Renal cortex interstitium (tissue), 15 donors: ENCODE measurements at places on chromosomes 5 and 9.

DNA sequence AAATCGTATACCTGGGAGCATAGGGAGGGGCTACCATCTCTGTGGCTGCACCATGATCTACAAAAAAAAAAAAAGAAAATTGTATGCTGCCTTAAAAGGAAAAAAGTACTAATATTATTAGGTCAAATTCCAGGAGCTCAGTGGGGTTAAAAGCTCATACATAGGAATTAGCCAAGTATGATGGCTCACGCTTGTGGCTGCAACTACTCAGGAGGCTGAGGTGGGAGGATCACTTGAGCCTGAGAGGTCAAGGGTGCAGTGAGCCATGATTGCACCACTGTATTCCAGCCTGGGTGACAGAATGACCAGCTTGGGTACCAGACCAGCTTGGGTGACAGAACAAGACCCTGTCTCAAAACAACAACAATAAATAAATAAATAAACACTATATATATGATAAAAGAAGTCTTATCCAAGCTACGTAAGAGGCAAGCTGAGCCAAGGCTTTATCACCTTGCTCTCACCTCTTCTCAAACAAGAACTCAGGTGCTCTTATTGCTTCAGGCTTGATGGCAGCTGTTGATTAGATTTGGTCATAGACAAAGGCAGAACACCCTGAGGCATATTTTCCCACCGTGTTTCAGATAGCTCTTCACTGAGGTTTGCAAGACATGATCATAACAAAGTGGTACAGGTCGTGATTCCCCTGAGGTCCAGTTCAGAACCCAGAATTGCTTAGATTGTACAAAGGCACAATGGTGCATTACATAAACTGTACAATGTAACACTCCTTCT, 3.3 kb upstream of the FBXW11 start:
- DNase-seq: no peak

GRCh38 chr5:43161244-43161643, 30.8 kb upstream of the NIM1K start:
- DNase-seq: no peak

DNA sequence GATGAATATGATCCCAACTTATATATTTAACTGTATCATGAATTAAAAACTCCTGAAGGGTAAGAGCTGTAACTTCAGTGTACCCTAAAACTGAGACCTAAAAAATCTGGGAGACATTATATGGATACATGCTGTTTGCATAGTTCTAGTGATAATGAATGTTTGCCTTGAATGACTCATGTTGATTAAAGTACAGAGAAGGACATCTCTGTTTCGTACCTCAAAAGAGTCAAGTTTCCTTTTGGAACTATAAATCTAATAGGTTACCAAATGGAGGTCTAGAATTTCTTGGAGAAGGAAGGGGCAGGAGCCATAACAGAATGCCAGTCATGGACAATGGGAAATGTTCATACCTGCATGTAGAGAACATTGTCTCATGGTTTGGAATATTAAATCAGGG, 168.1 kb downstream of the SNCAIP start:
- no peak for DNase-seq

- no peak for DNase-seq
These were observed 92.5 kb upstream of the ITGA2 start for GRCh38 chr5:52896534-52897237.

- DNase-seq: no peak
These were observed 12.3 kb upstream of the TNFSF15 start for GRCh38 chr9:114818178-114818577.

DNA sequence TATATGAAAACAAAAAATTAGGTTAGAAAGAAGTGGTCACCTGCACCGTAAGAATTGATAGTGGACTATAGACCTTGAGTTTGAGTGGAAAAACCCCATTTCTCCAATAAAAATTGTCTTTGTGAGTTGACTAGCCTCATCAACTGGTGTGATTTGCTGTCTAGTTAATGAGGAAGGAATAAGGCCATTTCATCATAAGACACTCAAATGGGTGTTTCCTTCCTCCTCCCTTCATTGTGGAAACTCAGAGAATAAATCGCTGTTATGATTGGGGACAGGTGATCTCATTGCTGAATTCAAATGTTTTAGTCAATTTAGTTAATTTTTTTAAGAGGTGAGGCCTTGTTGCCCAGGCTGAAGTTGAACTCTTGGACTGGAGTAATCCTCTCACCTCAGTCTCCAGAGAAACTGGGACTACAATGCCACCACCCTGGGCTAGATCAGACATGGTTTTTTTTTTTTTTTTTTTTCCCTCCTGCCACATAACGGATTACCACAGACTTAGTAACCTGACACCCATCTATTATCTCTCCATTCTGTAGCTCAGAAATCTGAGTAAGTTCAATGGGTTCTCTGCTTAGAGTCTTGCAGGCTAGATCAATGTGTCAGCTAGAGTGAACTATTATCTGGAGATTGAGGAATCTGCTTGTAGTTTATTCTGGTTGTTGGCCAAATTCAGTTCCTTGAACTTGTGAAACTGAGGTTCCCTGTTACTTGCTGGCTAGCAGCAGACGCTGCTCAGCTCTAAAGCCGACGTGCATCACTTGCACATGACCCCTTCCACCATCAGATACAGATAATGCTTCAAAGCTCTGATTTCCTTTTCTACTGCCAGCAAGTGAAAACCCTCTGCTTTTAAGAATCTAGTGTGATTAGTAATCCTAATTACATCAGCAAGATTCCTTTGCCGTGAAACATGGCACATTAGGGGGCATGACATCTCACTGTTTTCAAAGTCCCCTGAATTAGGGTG, 663.8 kb upstream of the CDH9 start:
- no peak for DNase-seq

DNA sequence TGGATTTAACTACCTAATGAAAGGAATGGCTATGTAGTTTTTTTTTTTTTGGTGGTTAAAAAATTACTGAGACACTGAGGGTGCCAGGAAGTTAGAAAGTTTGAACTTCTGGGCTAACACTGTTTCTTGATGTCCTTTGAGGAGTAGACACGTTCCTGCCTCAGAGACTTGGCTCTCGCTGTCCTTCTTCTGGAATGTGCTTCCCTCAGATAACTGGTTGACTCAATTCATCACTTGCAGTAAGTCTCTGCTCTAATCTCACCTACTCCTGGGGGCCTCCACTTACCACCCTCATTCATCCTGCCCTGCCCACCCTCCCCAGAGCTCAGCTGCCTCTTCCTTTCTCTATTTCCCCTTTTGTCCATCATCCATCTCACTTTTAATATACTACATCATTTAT, 167.0 kb downstream of the YTHDC2 start:
- DNase-seq: no peak

DNA sequence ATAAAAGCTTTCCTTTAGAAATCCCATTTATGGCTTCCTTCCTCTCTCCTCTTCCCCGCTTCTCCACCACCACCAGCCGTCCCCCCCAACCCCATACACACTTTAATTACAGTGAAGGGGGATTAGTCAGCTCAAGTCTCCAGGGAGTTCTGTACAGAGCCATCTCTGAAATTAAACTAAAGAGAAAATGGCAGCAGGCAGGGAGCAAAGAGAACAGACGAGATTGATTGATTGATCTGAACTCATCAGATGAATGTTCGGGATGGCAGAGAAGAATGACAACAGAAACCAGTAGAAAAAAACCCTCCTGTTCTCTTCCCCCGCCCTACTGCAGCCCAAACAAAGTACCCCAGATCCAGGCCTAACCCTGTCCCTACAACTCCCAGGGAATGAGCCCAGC, 241.7 kb upstream of the PANK3 start:
- no peak for DNase-seq

GRCh38 chr5:163407034-163407655, 30.2 kb upstream of the CCNG1 start:
- DNase-seq: no peak

DNA sequence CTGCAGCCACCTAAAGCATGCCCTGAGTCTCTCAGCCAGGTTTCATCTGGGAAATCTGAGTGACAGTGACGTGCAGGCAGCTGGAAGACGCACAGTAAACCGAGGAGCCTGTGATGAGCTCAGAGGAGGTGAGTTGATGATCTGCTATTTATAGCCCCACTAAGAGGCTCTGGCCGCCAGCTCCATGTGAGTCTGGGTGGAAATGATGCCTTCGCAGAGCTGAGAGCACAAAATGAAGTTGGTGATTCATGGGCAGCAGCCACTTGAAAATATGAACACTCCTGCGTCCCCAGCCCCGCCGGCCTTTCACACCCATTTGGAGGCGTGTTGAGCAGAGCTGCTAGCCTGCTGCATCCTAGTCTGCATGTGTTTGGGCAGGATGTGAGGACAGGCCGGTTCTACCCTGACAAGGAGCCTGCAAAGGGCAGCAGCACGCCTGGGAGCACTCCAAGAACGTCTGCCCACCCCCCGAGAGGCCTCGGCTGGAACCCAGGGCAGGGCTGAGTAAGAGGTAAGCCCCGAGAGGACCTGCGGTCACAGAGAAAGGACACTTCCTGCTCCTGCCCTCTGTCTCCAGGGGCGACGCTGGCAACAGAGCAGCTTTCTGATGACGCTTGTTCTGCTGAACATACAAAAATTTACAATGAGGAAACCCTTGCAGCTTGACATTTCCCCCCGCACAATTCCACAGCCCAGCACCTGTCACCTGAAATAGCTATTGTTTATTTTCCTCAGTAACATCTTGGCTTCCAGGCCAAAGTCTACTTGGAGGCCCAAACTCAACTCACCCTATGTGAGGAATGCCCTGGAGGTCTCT, 25.1 kb upstream of the CDKN2AIPNL start:
- no peak for DNase-seq

DNA sequence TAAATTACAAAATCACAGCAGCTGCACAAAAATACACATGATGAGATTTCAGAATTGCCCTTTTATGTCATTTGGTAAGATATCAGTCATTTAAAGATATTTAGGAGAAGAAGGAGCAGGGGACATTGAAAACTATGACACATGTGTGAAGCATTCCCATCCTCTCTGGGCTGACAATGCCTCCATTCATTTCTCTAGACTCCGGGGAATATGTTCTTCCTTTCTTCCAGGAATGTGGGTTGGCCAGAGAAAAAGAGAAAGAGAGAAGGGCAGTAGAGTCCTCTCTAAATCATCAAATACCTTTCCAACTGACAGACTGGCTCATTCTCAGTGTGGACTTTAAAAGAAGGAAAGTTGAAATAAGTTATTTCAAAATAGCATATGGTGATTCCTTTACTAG, 205.6 kb upstream of the ADAMTSL1 start:
- DNase-seq: no peak

- DNase-seq: no peak
These were observed 133.0 kb upstream of the FAM120A start for GRCh38 chr9:93318480-93318879.

DNA sequence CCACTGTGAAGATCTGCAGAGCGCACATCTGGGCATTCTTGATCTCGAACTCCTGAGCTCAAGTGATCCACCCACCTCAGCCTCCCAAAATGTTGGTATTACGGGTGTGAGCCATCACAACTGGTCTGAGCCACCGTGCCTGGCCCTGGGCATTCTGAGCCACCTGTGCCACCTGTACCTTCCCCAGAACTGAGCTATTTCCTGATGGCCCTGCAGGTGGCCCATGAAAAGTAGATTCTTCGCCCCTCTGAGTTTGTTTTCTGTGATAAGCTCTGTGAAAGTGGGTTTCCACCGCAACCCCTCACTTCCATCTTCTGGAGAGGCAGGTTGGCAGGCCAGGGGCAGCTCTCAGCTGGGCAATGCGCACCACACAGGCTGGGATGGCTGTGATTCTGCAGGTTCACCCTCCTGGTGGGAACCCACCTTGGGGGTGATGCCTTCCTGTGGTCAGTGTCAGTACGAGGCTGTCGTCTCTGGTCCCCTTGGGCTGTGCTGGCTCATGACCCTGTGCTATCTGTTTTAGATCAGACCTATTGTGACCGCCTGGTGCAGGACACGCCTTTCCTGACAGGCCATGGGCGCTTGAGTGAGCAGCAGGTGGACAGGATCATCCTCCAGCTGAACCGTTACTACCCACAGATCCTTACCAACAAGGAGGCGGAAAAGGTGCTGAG, 11.3 kb downstream of the CARD19 start:
- no peak for DNase-seq

GRCh38 chr9:83208065-83208850, 145.3 kb upstream of the RASEF start:
- DNase-seq: no peak

GRCh38 chr9:135743021-135743420, 41.0 kb downstream of the KCNT1 start:
- no peak for DNase-seq

- DNase-seq: no peak
These were observed 3.7 kb downstream of the TXN start for GRCh38 chr9:110252509-110253139.

DNA sequence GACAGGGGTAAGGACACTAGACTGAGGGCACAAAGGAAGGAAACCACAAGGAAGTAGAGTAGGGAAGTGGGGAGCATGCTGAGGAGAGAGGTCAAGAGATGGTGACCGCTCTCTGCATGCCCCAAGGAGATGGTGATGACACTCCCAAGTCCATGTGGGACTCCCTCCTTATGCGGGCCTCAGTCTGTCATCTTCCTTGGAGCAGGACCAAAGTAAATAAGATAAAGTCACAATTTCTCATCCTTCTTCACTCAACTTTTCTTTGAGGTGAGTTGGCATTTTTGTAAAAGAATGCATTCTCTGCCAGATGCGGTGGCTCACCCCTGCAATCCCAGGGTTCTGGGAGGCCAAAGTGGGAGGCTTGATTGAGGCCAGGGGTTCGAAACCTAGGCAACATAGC, 256.7 kb downstream of the DOCK8 start:
- DNase-seq: no peak

GRCh38 chr9:98009936-98010335, 26.8 kb downstream of the ANP32B start:
- DNase-seq: no peak

DNA sequence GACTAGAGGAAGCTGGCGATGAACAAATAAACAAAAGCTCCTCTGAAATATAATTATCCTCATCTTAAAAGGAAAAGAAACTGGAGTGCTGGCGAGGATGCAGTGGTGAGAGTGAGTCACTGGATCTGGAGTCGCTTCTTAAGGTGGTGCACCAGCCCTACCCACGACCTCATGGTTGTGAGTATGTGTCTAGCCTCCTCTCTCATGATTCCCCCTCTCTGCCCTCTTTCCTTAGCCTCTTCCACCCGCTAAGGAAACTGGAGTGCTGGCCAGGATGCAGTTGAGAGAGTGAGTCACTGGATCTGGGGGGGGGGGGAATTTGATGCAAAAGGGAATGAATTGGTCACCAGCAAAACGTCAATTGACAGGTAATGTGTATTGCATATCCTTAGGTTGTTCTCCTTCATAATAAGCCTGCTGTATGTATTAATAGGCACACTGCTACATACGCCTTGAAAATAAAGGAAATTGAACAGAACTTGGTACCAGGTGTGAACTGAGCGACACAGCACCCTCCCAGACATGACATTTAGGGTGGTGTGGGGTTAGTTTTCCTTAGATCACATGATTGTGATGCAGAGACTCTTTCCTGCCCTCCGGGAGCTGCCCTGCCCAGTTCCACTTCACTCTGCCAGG, 36.3 kb upstream of the EBF1 start:
- no peak for DNase-seq
